ENCODE measurements at places on chromosomes 3 and 15. TPM values are rescaled to one million over a fixed set of nuclear protein-coding genes. Genes with fewer than 3 reads are reported as not detected.

PLA2G4E gene
- not detected for total RNA-seq

FETUB gene
- total RNA-seq, result not detected

FOXB1 gene
- total RNA-seq, result not detected

RTP4 gene
- total RNA-seq, result 2.8 TPM

ADIPOQ gene
- total RNA-seq, result not detected

ATP2B2 gene
- total RNA-seq, result not detected

CYP8B1 gene
- total RNA-seq, result not detected

All from fibroblast of the aortic adventitia (primary cell).